Activated CD4-positive, alpha-beta T cell treated with anti-CD3 and anti-CD28 coated beads, Interleukin-2, amount 50 U/mL, for 1 hour (primary cell): ENCODE measurements at places on chromosomes 5 and 9.

- peak; percentile 12 for DNase-seq
Measured at GRCh38 chr9:6827439-6828145, 69.8 kb downstream of the KDM4C start.

DNA sequence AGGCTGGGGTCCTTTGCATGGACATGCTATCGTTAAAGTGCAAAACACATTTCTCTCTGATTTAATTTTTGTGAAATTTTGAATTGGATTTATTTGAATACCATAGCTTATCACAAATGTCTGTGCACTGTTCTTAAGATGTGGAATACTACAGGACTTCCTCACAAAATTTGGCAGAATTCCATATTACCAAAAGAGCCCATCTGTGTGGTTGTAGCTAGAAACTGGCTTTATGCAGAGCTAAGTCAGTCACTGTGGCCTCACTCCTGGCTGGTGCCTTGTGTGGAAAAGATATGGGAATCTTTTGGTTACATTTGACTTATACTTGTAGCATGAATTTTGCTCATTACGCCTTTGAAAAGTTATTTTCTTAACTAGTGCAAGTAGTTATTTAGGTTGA, 35.5 kb downstream of the ACO1 start:
- no peak for DNase-seq

DNA sequence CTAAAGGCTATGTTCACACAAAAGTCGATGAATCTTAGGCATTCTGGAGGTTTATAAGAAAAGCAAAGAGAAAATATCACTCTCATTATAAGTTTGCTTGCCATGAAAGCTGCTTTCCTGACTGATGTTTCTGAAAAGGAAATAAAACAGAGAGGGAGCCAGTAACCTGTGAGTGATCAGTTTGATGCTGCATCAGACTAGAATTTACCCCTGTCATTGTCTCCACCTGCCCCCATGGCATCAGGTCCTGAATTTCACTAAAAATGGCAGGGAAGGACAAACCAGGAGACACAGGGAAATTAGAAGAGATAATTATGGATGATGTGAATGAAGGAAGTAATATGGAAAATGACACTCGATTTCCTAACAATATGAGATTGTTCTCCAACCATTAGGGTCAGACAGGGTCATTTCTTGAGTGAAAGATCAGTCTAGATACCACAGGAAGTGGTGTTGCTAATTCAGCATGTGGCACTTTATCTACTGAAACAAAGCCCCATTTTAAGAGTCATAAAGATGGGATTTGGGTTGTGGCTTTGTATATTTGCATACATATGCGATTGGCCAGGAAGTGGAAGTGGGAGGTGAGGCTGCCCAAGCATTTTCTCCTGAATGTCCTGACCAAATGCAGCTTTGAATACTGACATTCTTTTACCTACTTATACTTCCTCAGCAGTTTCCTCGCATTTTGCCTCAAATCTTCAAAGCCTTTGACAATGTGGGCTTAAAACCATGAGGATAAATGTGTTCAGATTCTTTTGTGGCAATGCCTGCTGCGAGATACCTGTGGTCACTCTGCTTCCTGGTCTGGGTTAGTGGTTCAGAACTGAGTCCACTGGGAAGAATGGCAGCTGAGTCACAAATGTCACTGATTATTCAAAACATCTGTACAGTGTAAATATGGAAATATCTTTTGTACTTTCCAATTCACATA, 29.7 kb downstream of the MEGF10 start:
- DNase-seq: no peak

- DNase-seq: no peak
Measured at GRCh38 chr5:158563760-158564390, 535.8 kb downstream of the EBF1 start.

- DNase-seq: no peak
Measured at GRCh38 chr5:117261948-117262571, 687.4 kb upstream of the SEMA6A start.
